Stimulated activated CD8-positive, alpha-beta memory T cell treated with anti-CD3 and anti-CD28 coated beads, Interleukin-15, amount 100 ng/mL, for 24 hours (primary cell): ENCODE measurements at places on chromosomes 12 and 14.

DNA sequence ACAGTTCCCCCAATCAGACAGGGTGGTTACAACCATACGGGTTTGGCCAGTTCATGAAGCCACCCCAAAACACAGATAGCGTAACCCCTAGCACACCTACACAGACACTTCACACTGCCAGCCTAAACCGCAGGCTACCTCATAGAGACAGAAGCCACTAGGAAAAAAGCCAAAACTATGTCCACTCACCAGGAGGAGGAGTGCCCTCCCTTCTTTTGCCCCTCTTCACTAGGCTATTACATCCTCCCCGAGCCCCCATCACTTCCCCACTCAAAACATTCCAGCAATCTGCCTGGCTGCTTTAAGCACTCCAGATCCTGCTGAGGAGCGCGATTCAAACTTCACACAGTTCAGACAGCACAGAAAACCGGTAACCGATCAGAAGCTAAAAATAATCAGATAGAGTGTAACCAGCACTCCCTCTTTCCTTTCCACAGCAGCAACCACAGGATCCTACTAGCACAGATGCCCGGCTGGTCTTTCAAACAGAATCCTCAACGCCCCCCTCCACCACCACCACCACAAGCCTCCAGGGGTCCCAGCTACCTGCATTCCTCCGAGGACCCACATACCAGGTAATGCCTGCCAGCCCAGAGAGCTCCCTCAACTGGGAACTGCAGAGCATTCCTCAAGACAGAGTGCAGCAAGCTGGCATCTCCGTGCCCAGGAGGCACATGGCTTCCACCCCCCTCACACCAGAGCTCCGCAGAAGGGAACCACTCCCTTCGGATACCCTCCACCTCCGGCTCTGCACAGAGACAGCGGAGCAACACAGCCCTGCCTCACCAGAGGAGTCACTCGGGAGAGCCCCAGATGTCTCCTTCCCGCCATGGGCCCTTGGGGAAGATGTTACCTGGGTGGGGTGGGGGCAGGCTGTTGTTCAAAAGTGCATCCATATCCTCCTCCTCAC is 1.5 kb downstream of the CHD4 start:
- DNase-seq, result no peak

- DNase-seq, result no peak
Measured at GRCh38 chr12:40874868-40875267, 182.6 kb downstream of the CNTN1 start.

- DNase-seq, result no peak
Measured at GRCh38 chr12:24898606-24899005, 50.3 kb downstream of the BCAT1 start.

DNA sequence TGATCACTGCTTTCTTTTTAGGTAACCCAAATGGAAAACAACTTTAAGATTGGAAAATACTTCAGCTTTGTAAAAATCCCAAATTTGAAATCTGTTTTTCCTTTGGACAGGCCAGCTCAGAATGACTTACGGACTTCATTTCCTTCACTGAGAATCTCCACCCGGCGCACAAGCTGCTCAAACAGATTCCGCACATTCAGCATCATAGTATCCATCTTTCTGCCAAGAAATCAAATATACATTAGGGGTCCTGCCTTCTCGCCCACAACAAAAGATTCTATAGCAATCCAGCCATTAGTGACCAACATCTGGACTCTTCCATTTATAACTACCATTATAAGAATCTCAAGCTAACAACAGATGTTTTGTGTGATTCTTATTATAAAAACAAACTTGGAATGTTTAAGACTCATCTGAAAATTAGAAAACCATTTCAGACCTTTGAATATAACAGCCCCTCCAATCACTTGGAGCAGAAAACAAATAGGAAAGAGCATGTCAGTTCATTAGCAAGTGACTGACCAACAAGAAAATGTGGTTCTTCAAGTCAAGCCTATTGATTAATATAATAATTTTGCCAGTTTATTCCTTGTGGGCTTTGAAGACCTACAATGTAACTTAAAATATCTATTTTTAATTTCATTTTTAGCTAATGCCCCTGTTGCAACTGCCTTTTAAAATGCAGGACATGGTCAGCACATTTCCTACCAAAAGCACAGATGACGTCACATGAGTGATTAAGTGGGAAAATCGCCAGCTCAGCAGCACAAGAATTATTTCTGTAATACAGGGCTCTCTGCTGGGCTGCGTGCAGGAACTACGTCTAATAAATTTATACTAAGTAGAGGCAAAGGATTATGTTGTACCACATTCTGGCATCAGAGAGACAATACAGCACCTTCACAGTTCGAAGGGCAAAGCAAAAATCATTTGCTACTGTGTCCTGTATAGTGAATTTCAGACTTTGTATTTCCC is 8.5 kb downstream of the RACGAP1 start:
- no peak for DNase-seq
